ENCODE measurements at places on chromosomes 4 and X.
A peak's percentile ranks its signal among the peaks of the same experiment; 100 is the strongest.

DNA sequence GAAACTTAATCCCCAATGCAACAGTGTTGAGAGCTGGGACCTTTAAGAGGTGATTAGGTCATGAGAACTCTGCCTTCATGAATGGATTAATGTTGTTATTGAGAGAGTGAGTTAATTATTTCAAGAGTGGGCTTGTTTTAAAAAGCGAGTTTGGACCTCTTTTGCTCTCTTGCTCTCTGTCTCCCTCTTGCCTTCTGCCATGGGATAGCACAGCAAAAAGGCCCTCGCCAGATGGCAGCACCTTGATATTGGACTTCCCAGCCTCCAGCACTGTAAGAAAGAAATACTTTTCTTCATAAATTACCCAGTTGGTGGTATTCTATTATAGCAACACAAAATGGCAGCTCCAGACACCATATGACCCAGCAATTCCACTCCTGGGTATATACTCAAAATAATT, 7.0 kb upstream of the ATP6AP2 start:
- peak; percentile 42 for DNase-seq

- DNase-seq: peak; percentile 13
These were observed 16.1 kb upstream of the TASL start for GRCh38 chrX:30593440-30594200.

GRCh38 chr4:38179690-38180377, 219.6 kb downstream of the PTTG2 start:
- peak; percentile 83 for DNase-seq

DNA sequence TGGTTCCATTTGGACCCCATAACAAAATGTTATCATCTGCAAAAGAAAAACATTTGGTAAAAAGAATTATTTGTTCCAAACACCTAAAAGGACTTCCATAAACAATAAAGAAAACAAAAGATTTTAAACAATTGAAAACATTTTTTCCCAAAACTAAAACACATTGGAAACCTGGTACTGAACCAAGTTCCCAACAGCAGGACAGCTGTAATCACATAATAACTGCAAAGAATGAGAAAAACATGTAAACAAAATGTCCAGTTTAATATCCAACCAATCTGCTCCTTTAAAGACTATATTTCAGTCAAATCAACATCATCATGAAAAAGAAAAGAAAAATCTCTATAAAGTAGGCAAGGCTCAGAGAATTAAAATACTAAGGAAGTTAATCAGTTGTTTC, 36.3 kb downstream of the PRDM5 start:
- no peak for DNase-seq

- DNase-seq: no peak
These were observed 11.7 kb upstream of the TMEM184C start for GRCh38 chr4:147605499-147605898.

DNA sequence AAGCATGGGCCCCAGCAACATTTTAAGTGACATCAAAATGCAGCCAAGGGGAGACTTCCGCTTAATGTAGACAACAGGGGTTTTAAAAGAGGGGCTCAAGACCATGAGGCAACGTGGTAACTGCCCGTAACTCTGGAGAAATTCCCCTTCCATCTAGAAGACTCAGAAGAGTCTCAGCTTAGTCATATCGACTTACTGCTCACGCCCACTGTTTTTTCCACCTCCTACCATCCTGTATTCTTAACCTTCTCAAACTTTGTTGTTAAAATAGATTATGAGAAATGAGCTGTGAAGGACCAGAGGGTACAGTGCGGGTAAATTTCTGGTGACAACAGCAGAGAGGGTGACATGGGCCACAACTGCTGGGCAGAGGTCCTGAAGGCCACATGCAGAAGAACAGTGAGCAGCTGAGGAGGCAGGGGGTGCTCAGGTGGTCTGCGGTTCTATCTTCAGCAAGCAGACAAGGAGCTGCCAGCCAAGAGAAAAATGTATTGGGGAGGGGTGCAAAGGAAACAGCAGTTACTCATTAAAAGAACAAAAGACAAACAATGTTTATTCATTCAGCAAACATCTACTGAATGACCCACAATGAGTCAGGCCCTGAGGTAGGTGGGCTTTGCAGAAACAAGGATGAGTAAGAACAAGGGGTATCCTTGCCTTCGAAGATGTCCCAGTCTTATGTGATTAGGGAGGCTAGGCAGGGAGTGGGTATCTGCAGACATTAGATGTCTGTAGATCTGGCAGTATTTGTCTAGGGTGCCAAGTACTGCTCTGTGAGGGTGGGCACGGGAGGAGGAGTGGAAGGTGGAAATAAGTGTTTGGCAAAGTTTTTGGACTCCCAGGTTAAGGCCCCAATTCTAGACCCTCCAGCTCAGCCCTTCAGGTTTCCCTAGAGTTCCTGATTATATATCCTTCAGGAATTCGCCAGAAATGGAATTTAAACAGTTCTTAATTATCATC, 175.3 kb downstream of the TSPAN5 start:
- peak; percentile 84 for DNase-seq

GRCh38 chrX:18884916-18885315, 99.0 kb downstream of the PHKA2 start:
- no peak for DNase-seq

DNA sequence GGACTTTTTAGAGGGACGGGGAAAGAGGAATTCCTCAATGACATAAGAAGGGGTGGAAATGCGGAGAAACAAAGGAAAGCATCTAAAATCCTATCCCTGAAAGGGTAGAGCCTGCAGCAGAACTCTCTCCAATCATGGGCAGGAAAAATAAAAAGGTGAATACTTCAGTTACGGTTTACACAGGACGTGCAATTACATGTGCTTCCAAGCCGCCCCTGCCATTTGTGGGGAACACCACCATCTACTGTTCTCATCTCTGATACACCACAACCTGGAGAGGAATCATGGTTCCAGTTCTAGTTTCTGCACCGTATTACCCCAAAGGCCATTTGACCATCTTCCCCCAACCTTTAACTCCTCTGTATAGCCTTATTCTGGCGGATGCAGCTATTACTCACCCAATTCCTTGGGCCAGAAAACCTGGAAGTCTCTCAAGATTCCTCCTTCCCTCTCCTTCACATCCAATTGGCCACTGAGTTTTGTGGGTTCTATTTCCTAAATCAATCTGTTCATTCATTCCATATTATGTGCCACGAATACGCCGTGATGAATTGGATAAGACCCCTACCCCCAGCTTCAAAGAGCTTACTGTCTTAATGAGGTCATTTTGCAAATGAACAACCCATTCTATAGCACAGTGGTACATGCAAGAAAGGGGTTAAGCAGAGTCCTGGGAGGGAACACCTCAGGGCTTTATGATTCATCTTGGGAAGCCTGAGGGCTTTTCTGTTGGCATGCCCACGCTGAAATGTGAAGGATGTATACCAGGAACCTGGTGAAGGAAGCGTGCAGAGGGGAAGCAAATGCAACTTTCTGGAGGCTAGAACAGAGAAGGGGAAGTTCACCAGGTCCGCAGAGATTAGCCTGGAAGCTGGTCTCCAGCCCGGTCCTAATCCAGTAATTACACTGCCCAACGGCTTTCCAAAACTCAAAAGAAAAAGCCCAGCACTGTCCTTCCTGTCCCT, 1.4 kb upstream of the MSL3 start:
- no peak for DNase-seq

DNA sequence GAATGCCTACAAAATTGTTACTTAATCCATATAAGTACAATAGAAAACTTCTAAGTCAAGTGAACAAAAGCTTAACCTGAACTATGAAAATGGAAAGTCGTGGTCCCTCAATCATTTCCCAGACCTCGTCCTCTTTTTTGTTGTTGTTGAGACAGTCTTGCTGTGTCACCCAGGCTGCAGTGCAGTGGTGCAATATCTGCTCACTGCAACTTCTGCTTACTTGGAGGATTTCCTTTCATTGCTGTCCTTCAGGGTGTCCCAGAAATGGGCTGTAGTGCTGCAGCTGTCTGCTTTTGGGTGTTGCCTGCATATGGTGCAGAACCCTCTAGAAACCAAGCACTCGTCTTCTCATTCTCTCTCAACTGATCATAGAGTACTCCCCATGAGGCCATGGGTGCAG, 75.0 kb upstream of the IL2 start:
- no peak for DNase-seq

GRCh38 chr4:3486541-3487540, 23.7 kb downstream of the DOK7 start:
- DNase-seq: no peak

GRCh38 chr4:70473679-70474078, 1.7 kb downstream of the MUC7 start:
- no peak for DNase-seq

Measured in activated CD4-positive, alpha-beta T cell treated with anti-CD3 and anti-CD28 coated beads, Interleukin-2, Interleukin-6, amounts not matched to agents 100 ng/mL and 50 ng/mL, durations not matched to agents 16 hours and 8 hours (primary cell).